ENCODE measurements at places on chromosomes 5 and 9.

- no peak for DNase-seq
These were observed 32.5 kb downstream of the OR1J1 start for GRCh38 chr9:122445155-122445749.

- no peak for DNase-seq
These were observed 144.1 kb upstream of the IER5L start for GRCh38 chr9:129322022-129322621.

- DNase-seq: no peak
These were observed 104.9 kb downstream of the ARL15 start for GRCh38 chr5:54205453-54205852.

DNA sequence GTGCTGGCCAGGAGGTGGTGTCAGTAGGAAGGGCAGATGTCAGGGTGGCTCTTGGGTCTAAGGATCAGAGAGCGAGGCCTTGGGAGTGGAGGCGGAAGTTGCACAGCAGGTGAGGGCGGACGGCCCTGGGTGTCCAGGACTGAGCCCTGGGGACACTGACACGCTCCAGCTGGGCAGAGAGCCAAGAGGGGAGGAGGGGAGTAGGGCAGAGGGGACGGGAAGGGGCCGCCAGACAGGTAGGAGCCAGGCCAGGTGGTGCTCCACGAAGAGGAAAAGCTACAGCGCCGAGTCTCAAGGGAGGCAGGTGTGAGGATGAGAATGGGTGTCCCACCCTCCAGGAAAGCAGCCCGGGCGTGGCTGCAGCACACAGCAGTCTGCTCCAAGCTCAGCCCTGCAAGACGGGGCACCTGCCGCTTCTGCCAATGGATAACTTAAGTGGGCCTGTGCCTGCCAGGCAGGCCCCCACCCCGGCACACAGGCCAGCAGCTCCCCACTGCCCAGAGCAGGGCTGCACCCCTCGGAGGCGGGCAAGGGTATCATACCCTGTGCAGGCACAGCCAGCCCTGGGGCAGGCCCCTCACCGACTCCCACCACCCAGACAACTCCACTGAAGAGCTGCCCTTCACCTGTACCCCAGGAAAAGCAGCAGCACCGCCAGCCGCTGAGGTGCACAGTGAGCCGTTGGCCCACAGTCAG, 4.9 kb downstream of the TPRN start:
- DNase-seq: no peak

DNA sequence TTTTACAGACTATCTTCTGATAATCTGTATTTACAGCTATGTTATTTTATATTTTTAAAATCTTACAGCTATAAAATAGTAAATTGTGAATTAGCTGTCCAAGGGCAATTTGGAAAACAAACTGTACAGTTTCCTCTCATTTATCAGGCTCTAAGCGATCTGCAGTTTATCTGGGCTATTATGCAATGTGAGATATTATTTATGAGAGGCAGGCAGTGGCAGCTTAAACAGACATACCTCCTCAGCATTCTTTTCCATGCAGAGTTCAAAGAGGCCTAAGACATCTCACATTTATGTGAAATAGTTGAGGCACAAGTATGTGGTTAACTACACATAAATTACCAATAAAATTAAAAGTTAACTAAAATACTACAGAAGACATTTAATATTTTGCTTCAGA, 10.2 kb downstream of the NIPSNAP3B start:
- no peak for DNase-seq

GRCh38 chr9:37369671-37370070, 52.8 kb upstream of the GRHPR start:
- DNase-seq: no peak

DNA sequence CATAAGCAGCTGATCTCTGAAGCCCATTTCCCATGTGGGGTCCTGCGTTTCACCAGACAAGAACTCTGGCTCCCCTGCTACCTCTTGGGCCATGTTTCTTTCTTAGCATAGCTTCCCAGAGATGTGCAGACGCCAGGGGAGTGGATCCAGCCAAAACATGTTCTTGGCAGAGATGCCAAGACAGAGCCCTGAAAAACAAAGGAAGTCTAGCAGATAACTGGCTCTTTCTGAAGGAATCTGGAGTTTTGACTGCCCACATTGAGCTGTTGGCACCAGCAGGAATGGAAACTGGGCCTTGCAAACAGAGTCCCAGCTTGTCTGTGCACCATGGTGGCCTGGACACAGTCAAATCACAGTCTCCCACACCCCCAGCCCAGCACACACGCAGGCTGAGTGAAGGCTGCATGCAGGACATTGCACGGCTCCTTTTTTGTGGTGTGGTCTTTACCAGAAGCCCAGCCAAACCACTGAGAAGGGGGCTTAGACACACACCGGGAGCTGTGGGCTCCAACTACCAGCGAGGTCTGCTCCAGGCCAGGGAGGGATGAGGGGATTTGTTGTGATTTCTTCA, 114.7 kb downstream of the SNX18 start:
- DNase-seq: no peak

DNA sequence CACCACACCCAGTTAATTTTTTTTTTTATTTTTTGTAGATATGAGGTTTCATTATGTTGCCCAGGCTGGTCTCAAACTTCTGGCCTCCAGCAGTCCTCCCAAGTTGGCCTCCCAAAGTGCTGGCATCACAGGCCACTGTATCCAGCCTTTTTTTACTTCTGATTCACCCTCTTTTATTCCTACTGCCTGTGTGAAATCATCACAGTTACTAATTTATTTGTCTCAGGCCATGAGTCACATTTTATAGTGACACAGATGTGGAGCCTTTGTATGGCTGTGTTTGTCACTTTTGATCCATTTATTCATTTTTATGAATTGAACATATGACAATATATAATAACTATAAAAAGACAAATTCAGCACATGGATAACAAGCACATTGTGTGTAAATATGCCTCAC, 67.1 kb upstream of the SNX2 start:
- no peak for DNase-seq

DNA sequence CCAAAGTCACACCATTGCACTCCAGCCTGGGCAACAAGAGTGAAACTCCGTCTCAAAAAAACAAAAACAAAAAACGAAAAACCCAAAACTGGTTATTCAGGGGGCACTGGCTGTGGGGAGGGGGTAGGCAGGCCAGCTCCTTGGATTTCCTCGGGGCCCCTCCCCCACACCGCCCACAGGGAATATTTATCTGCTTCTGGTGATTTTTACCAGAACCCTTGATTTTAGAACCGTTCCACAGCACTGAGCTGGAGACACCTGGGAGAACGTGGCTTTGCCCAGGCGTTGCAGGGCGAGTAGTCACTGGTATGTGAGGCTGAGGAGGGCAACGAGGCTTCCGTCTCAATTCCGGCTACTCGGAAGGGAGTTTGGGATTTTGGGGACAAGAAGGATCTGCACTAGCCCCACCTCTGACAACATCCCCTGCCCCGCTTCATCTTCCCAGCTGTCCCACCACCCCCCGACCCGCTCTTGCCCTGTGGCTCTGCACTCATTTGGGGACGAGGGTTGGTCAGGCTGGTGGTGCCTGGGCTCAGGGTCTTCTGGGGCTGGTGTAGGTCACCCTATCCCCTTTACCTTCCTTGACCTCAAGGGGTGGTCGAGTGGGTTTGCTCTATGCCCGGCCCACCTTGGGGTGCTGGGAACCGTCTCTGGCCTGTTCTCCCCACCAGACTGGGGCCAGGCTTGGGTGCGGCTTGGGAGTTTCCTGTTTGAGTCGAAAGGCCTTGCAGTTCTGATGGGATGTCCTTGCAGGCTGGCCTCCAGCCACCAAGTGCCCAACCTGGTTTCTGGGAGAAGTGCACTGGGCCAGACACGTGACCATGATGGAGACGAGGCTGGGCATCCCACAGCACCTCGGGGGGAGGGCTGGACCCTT, 3.5 kb downstream of the AHRR start:
- no peak for DNase-seq

DNA sequence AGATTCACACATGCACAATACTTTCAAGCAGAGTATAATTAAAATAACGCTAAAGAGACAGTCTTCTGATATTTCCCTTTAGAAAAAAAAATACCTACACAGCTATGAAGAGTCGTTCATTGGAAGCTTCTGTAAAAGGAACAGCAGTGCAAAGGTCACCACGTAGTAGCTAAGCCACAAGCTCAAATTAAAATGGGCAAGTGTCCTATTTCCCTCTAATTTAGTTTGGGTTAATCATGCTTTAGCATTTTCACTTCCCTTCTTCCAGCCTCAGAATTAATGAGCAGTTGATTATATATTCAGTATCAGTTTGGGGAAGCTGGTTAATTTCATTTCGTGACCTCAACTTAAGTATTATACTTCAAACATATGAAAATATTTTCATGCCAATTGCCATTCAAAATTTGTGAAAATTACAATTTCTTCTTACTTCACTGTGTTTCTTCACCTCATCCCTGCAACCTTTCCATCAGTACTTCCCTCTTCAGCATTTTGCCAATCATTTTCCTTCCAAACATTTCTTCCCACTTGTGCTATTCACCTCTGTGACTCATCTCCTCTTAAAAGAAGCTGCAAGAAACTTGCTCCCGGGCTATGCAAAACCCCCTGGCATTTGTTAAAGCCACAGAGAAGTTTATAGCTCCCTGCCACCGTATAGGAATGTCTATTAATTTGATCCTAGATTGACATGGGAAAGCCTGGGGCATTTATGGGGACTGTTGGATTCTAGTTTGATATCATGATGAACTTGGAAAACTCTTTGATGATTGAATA, 83.0 kb downstream of the DMRTA1 start:
- DNase-seq: no peak

DNA sequence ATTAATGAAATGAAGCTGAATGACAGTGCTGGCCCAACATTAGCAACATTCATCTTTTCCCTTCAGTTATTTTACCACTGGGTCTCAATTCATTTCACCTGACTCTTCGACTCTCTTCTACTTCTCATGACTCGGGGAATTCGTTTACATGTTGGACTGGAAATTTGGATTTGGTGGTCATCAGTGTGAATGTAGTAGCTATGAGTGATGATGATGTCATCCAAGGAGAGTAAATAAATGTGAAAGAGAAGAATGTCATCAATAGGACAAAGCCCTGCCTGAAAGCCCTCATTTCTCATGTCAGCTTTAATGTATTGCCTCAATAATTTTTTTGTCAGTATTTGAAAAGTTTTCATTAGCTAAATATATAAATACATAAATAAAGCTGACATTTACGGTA, 21.9 kb upstream of the CFAP95 start:
- DNase-seq: no peak

All from stimulated activated CD8-positive, alpha-beta memory T cell treated with anti-CD3 and anti-CD28 coated beads, Interleukin-7, amount 100 ng/mL, for 1 hour (primary cell).